ENCODE measurements at places on chromosomes 3 and 15.

DNA sequence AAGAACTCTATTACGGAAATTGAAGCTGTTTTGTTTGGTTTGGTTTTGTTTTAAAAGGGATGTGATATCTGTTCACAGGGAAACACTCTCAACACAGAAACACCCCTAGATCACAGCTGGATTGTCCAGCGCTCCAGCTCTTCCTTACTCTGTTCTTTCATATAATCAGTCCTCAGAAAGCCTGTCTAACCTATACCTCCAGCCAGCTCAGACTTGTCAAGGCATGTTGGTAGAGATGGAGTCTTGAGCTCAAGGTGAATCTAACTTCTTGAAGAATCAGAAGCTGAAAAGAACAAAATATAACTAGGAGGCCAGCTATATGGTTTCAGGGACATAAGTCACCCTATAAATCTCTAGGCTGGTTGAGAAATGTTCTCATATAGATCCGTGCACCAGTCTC, 110.2 kb upstream of the EPHA3 start:
- DNase-seq = no peak

- no peak for DNase-seq
These were observed 218.5 kb downstream of the ITPR1 start for GRCh38 chr3:4711680-4711992.

DNA sequence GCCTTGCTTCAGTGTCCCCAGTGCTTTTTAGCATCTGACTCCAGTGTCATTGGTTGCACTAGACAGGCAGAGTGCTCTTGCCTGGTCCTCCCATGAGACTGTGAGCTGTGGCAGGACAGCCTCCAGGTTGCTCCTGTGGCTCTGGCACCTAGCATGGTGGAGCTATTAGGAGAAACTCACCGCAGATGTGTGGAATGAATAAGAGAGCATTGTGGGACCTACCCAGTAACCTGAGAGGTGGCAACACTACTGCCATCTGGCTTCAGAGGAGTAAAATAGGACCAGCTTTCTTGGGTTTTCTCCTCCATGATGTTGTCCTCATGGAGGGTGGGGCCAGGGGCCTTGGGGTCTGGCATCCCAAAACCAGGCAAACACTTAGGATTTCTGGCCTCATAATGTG, 183.6 kb downstream of the EPHB1 start:
- DNase-seq = no peak

- no peak for DNase-seq
These were observed 124.3 kb upstream of the UMPS start for GRCh38 chr3:124605781-124606579.

DNA sequence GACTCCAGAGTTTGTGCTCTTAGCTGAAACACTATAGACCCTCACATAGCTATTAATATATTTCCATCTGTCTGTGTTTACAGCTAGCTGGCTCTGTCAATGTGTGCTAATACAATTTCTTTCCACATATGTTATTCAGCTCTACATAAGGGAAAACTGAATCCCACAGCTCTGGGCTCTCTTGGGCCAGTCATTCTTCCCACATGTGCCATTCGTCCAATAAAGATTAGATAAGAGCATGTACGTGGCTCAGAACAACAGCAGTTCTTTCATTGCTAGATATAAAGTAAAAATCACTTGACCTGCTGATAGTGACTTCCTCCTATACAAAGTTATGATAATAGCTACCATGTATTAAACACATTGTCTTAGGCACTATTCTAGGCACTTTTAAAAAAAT, 2.8 kb upstream of the ILDR1 start:
- no peak for DNase-seq

All from neuronal stem cell (in vitro differentiated cells).